ENCODE measurements at places on chromosomes 11 and 22. TPM values are rescaled to one million over a fixed set of nuclear protein-coding genes. Genes with fewer than 3 reads are reported as not detected.

PRR33 gene
- 0.05 TPM for total RNA-seq

ACR gene
- not detected for total RNA-seq

PLAAT4 gene
- 45.7 TPM for total RNA-seq

ARVCF gene
- 3.9 TPM for total RNA-seq

GGA1 gene
- 71.2 TPM for total RNA-seq

- no peak for DNase-seq
Measured at GRCh38 chr22:23213022-23213555, 32.8 kb downstream of the BCR start.

- no peak for DNase-seq
Measured at GRCh38 chr11:93743291-93743690, 1.8 kb downstream of the C11orf54 start.

GRCh38 chr11:74434528-74434927 lies 32.8 kb downstream of the KCNE3 start:
- DNase-seq: no peak

- peak; percentile 69 for DNase-seq
Measured at GRCh38 chr22:37457093-37457893, 28.9 kb downstream of the MFNG start.

GRCh38 chr11:9718147-9718546 lies 54.3 kb downstream of the SWAP70 start:
- no peak for DNase-seq

DNA sequence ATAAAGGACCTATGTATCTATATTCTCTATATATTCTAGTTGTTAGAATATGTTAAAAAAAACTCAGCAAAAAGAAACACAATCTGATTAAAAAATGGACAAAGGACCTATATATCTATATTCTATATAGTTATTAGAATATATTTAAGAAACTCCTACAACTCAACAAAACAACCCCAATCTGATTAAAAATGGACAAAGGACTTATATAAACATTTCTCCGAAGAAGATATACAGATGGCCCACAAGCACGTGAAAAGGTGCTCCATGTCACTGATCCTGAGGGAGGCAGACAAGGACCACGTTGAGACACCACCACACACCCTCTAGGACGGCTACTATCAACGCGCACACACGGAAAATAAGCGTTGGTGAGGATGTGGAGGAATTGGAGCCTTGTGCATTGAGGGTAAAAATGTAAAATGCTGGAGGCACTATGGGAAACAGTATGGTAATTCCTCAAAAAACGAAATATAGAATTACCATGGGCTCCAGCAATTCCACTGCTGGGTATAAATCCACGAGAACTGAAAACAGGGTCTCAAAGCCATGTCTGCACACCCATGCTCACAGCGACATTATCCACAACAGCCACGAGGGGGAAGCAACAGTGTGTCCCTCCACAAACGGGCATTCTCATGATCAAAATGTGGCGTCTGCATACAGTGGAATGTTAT lies 22.7 kb downstream of the YPEL1 start:
- peak; percentile 33 for DNase-seq

- DNase-seq: no peak
Measured at GRCh38 chr11:30666817-30667216, 80.7 kb upstream of the MPPED2 start.
